ENCODE measurements at places on chromosomes 12 and 14. TPM values are rescaled to one million over a fixed set of nuclear protein-coding genes. Genes with fewer than 3 reads are reported as not detected.

AICDA gene
- 6.3 TPM for total RNA-seq

PEX5 gene
- total RNA-seq, result 80.8 TPM

LRIG3 gene
- not detected for total RNA-seq

DNA sequence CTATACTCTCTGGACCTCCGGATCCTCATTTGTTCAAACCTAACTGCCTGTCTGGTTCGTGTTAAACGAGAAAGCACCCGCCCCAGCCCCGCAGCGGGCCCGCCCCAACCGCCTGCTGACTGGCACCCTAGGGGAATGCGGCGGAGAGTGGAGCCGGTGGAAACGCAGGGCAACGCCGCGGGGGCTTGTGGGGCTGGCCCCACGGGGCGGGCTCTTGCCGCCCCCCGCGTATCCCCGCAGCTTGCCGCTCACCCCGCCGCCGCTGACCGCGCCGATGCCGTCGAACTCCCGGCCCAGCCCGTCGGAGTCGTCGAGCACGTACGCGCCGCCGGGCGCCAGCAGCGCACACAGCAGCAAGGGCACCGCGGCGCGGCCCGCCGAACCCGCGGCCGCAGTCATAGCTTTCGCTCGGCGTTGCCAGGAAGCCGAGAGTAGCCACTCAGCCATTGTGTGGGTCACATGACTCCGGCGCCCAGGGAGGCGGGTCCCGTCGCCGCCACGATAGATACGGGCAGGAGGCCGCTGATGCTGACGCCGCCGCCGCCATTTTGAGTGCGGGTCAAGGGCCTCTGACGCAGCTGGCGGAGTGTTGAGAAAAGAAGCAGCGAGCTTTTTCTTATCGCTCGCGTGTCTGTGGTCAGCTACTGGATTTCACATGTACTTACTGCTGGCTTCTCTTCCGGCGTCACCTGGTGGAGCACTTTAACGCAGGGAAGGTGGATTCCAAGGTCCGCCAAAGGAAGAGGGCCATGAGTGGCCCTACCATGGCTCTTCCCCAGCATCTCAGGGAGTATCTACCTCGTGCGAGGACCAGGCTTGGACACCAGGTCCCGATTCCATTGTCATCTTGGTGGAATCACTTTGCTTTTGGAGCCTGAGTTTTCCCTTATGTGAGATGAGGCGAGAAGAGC is at the start of gene GALC:
Gene GALC, minus strand, starts transcription at position 465 of the 911 bp plus-strand sequence. Its CDS starts 18 bp downstream, at position 447.
- DNase-seq, result peak; percentile 98

- DNase-seq, result no peak
These were observed 479.7 kb downstream of the FSCB start for GRCh38 chr14:44027397-44027796.

DNA sequence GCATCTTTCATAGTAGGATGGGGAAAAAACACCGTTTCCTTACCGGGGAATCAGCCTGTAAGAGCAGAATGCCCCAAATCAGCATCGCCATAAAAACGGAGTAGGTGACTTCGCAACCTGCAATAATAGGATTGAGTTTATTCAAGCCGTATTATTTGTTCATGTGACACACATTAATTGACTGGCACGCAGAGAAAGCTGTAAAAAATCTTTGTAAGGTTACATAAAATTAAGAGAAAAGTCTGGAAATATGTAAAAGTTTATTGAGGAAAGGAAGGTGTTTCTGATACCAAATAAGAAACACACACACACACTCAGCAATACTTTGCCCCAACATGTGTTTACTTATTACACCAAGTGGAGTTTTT is 628 bp upstream of the CAPRIN2 start:
- DNase-seq, result no peak

DNA sequence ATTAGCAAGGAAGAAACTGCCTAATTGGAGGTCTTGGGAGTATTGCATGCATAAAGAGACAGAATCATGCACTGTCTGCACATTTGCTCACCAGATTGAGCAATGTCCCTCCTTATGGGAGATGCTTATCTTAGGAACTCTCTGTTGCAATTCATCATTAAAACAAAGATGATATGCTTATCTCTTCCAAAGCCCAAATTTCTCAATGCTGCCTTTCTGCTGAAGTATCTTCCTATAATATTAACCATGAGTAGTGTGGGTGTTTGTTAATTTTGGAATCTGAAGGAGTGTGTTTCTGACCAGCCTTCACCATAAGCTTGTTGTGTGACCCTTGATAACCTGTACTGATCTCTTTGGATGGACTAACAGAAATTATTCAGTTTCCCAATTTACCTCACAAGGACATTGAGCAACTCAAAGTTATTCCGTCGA is 1257.6 kb upstream of the FLRT2 start:
- no peak for DNase-seq

GRCh38 chr14:52609445-52610044 is 56.9 kb downstream of the GPR137C start:
- no peak for DNase-seq

Measured in Karpas-422 (cell line).